ENCODE measurements at places on chromosomes 3 and 15. TPM values are rescaled to one million over a fixed set of nuclear protein-coding genes. Genes with fewer than 3 reads are reported as not detected.

DNA sequence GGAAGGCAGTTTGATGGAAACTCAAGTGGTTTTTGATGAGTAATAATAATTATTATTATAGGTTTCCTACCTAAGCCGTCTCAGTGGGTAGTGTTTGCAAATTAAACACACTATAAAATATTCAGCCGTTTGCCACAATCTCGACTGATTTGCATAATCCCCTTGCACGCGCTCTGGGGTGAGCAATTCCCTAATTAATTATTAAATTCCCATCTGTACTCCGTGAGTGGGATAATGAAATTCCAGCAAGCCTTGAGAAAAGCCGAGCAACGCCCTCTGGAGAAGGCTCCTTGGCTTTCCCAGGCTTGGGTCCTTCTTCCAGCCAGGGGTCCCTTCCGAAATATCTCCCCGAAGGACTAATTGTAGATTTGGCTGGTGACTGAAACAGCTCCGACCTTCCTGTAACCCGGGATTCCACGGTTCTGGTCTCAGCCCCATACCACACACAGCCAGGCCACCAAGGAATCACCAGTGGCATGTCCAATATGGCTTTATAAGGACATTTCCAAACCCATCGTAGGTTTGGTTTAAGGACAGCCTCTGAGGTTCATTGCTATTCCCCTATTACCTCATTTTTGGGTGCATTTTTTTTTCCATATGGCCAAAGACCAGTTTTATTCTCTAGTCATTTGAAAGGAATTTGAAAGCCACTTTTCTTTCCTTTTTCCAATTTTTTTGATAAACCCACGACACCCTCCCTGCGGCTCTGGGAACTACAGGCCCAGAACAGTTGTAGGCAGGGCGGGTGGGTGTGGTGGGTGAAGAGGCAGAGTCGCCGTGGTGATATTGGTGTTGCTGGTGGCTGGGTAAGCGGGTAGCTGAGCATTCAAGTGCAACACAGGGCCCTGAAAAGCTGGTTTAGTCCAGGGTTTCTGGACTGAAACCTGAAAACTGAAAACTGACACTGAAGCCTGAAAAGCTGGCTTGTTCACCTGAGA, 33.2 kb upstream of the RGMA start:
- H3K4me1 ChIP-seq, result no peaks in the 10 kb centered on the region
- no peaks in the 10 kb centered on the region for H3K36me3 ChIP-seq
- DNase-seq, result no peak
- no peak overlapping the region for H3K27ac ChIP-seq
- no peaks in the 10 kb centered on the region for H3K27me3 ChIP-seq
- no peak overlapping the region for H3K4me3 ChIP-seq

GRCh38 chr3:190849607-190850006, 12.9 kb downstream of the GMNC start:
- no peaks in the 10 kb centered on the region for H3K27me3 ChIP-seq
- H3K4me3 ChIP-seq, result no peak overlapping the region
- no peaks in the 10 kb centered on the region for H3K4me1 ChIP-seq
- H3K36me3 ChIP-seq, result no peaks in the 10 kb centered on the region

DNA sequence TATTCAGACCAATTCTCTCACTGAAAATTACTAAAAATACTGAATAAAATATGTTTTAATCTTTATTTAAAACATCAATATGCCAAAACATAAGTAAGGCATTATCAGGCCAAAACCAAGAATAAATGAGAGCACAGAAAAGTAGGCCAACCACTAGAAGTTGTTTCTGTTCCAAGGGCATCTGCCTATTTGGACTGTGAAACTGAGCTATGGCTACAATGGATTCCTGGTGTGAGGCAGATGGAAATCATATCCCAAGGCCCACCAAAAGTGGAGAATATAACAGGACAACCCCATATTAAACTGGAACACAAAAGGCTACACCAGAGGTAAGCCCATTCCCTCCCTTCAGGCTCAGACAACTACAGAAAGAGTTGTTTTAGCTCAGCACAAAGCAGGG, 302.8 kb upstream of the IL12A start:
- H3K4me3 ChIP-seq, result no peak overlapping the region
- DNase-seq, result no peak
- no peaks in the 10 kb centered on the region for H3K27me3 ChIP-seq
- H3K27ac ChIP-seq, result no peak overlapping the region
- H3K4me1 ChIP-seq, result no peaks in the 10 kb centered on the region

Gene CCDC39
- not detected for total RNA-seq

Data from endothelial cell of umbilical vein (primary cell).